Caco-2 (cell line): ENCODE measurements at places on chromosomes 7 and 10. TPM values are rescaled to one million over a fixed set of nuclear protein-coding genes. Genes with fewer than 3 reads are reported as not detected.
A peak's percentile ranks its signal among the peaks of the same experiment; 100 is the strongest.

Gene ZNF25
- total RNA-seq: 1.5 and 1.7 TPM in 2 replicates

DNA sequence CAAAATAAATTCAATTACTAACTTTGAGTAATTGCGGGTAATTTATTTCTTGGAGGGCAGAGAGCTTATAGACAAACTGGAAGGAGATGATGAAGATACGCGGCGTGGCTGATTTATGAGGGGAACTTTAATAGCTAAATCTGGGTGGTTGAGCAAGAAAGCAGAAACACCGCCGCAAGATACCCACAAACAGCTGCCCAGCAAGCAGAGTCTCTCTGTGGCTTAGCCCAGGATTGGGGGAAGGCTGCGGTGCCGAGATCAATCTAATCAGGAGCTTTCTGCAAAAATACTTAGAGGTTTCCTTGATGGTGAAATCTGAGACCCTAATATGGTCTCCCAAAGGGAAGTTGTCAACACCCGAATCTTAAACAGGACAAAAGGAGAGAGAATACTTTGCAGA is 94.9 kb upstream of the MGMT start:
- H3K4me1 ChIP-seq: no peaks in the 10 kb centered on the region
- no peaks in the 10 kb centered on the region for H3K36me3 ChIP-seq
- H3K4me3 ChIP-seq: no peak overlapping the region
- no peak overlapping the region for H3K27ac ChIP-seq

DNA sequence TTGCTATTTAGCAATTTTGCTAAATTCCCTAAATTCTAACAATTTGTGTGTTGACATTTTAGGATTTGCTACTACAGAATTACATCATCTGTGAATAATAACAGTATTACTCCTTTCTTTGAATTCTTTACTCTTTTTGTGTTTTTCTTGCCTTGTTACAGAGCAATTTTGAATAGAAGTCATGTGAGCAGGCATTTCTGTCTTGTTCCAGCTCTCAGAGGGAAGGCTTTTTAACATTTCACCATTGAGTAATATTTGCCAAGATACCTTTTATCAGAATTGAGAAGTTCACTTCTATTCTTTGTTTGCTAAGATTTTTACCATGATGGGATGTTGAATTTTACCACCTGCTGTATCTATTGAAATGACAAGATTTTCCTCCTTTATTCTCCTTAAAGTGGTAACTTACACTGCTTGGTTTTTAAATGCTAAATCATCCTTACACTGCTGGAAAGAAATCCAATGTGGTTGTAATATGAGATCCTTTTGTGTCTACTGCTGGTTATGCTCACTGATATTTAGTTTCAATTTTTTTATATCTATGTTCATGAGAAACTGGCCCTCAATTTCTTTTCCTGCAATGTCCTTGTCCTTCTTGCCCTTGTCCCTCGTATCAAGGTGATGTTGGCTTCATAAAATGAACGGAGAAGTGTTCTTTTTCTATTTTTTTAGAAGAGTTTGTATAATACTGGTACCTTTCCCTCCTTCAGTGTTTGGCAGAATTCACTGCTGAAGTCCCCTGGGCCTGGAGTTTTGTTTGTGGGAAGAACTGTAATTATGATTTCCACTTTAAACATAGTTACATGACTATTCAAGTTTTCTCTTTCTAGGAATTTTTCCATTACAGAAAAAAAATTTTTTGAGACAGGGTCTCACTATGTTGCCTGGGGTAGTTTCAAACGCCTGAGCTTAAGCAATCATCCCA is 50.3 kb upstream of the ATP6V0A4 start:
- H3K36me3 ChIP-seq: no peaks in the 10 kb centered on the region; the same call in 1 of the 2 replicates
- H3K4me3 ChIP-seq: no peak overlapping the region
- H3K27ac ChIP-seq: no peak overlapping the region
- no peak for DNase-seq

DNA sequence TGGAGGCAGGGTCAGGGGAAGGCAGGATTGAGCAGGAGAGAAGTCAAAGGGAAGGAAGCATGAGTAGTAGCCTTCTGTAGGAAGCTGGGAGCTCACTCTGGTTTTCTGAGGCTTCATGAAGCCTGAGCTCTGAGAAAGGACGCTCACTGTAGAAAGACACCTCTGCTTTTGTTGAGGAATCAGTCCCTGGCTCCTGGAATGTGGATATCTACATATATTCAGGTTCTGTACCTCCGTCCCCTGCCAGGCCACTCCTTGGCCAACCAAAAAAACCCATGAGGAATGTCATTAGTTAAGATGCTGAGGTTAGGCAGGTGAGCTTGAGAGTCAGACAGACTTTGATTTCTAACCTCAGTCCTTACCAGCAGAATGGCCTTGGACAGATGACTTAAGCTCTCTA is 283.5 kb upstream of the HABP2 start:
- DNase-seq: no peak
- H3K36me3 ChIP-seq: no peaks in the 10 kb centered on the region
- no peak overlapping the region for H3K27ac ChIP-seq
- no peaks in the 10 kb centered on the region for H3K27me3 ChIP-seq
- H3K4me3 ChIP-seq: no peak overlapping the region
- H3K4me1 ChIP-seq: no peaks in the 10 kb centered on the region

DNA sequence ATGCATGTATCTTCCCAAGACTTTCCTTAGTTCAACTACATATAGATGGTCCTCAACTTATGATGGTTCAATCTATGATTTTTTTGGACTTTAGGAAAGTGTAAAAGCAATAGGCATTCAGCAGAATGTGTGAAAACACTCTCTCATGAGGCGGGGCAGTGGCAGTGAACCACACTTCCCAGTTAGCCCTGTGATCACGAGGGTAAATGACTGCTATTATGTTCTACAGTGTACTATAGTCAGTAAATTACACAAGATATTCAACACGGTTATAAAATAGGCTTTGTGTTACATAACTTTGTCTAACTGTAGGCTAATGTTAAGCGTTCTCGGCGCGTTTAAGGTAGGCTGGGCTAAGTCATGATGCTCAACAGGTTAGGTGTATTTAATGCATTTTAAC is 169.3 kb downstream of the AMPH start:
- no peak overlapping the region for H3K4me3 ChIP-seq
- H3K4me1 ChIP-seq: no peaks in the 10 kb centered on the region
- no peaks in the 10 kb centered on the region for H3K36me3 ChIP-seq
- no peaks in the 10 kb centered on the region for H3K27me3 ChIP-seq
- DNase-seq: no peak

Gene FAM25G
- not detected in 2 replicates for total RNA-seq

- H3K36me3 ChIP-seq: no peaks in the 10 kb centered on the region
- no peak for DNase-seq
- no peak overlapping the region for H3K27ac ChIP-seq
- no peak overlapping the region for H3K4me3 ChIP-seq
- H3K27me3 ChIP-seq: no peaks in the 10 kb centered on the region
- H3K4me1 ChIP-seq: no peaks in the 10 kb centered on the region
These were observed 909.7 kb upstream of the AUTS2 start for GRCh38 chr7:68688416-68689086.

GRCh38 chr10:114603948-114604347 is 54.1 kb downstream of the ABLIM1 start:
- peak overlapping the region; percentile 39 for H3K27ac ChIP-seq
- H3K27me3 ChIP-seq: no peaks in the 10 kb centered on the region
- no peak overlapping the region for H3K4me3 ChIP-seq

GRCh38 chr7:16106300-16106699 is 315.0 kb downstream of the CRPPA start:
- H3K27ac ChIP-seq: no peak overlapping the region
- no peaks in the 10 kb centered on the region for H3K36me3 ChIP-seq
- H3K4me1 ChIP-seq: no peaks in the 10 kb centered on the region
- no peak for DNase-seq
- no peak overlapping the region for H3K4me3 ChIP-seq

- no peaks in the 10 kb centered on the region for H3K27me3 ChIP-seq
- no peak overlapping the region for H3K27ac ChIP-seq
- 0 out of 2 replicates have a peak, but pooled peaks cover 4% of the 10 kb centered on the region for H3K4me1 ChIP-seq
- no peaks in the 10 kb centered on the region; the same call in 1 of the 2 replicates for H3K36me3 ChIP-seq
- DNase-seq: no peak
These were observed 164.6 kb downstream of the GRK5 start for GRCh38 chr10:119371704-119372663.

DNA sequence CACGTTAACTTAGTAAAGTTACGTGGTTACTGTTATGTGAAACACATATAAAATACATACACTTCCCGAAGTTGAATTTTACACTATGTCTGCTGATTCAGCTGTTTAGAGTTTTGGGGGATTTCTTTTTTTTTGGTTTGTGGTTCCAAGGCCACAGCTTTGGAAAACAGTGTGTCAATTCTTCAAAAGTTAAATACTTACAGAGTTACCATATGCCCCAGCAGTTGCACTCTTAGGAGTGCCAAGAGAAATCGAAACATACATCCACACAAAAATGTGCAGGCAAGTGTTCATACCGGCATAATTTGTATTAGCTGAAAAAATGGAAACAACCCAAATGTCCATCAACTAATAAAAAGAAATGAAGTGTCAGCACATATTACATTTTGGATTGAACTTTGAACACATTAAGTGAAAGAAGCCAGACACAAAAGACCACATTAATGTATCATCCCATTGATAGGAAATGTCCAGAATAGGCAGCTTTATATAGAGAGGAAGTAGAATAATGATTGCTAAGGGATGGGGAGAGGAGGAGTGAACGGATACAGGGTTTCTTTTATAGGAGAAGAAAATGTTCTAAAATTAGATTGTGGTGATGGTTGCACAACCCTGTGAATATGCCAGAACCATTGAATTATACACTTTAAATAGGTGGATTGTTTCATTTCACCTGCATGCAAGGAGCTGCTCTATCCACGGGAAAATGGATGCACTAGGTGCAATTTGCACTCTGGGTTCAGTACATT is 17.6 kb downstream of the APBB1IP start:
- no peak overlapping the region for H3K4me3 ChIP-seq
- DNase-seq: no peak
- peaks cover 16% of the 10 kb centered on the region for H3K4me1 ChIP-seq

DNA sequence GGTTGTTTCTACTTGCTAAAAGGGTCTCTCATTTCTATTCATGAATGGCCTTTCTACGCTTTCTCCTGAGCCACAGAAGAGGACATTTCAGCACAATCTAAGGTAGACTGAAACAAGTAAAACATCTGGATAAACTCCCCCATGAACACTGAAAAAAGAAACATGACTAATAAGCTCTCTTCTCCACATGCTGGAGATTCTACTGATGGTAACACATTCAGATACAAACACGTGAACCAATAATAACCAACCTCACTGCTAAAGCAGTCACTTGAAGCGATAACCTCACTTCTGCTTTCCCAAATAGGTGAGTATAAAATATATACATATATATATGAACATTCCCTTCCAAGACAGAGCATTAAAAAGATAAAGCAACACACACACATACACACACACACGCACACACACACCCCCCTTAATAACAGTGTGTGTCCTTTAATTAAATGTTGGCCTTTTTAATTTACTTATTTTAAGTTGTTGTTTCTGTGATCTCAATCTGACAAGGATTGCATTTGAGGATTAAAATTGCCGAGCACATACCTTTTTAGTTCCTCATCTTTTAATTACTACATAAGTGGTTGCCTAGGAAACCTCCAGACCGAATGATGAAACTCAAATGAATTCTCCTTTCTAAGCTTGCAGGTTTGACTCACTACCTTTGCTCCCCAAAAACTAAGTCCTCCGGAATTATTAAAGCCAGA is 292.4 kb upstream of the KLF14 start:
- no peaks in the 10 kb centered on the region for H3K36me3 ChIP-seq
- no peaks in the 10 kb centered on the region for H3K4me1 ChIP-seq
- DNase-seq: no peak
- H3K27me3 ChIP-seq: no peaks in the 10 kb centered on the region

DNA sequence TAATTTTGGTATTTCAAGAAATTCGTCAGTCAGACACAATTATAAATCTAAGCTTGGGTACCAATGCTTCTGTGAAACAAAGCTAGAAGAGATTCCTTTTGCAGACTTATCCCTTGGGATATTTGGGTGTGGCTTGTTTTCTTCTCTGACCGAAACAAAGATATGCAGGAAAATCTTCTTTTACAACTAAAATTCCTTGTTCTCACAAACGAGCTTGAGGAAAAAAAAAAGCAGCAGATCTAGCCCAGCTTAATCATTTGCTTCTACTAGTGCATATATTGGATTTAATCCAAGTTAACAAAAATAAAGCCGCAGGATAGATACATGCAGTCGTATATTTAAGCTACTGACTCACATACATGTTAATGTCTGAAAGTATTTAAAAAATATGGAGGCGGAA is 104.2 kb downstream of the PRTFDC1 start:
- no peak for DNase-seq
- H3K4me3 ChIP-seq: no peak overlapping the region
- H3K4me1 ChIP-seq: peaks cover 10% of the 10 kb centered on the region
- H3K27me3 ChIP-seq: no peaks in the 10 kb centered on the region
- no peak overlapping the region for H3K27ac ChIP-seq

- no peak overlapping the region for H3K27ac ChIP-seq
- H3K4me3 ChIP-seq: no peak overlapping the region
- peaks cover 10% of the 10 kb centered on the region; the same call in 1 of the 2 replicates for H3K4me1 ChIP-seq
These were observed 52.7 kb downstream of the RBM17 start for GRCh38 chr10:6141296-6142151.

DNA sequence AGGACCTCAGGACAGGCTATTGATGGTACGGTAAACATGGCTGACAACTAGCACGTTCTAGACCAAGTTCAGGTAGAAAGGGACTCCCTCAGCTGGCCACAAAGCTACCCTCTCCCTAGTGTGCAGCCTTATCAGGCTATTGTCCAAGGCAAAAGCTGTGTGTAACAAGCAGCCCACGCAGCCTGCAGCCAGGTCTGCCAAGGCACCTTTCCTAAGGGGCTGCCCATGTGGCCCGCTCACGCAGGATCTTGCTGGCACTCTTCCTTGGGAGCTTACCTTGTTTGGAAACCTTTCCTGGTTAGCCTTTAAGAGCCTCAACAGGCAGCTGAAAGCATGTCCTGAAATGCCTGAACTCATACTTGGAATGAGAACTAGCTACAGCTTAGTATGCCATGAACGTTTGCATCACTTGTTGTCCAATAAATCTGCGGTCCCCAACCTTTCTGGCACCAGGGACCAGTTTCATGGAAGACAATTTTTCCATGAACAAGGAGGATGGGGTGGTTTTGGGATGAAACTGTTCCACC is 51.7 kb downstream of the SYPL1 start:
- H3K27ac ChIP-seq: no peak overlapping the region
- no peaks in the 10 kb centered on the region for H3K27me3 ChIP-seq

- H3K36me3 ChIP-seq: no peaks in the 10 kb centered on the region; the same call in none of the 2 replicates
- H3K4me1 ChIP-seq: no peaks in the 10 kb centered on the region; the same call in 1 of the 2 replicates
These were observed 341 bp downstream of the GOT1 start for GRCh38 chr10:99430116-99430450.

- 0 out of 2 replicates have a peak, but pooled peaks cover 1% of the 10 kb centered on the region for H3K36me3 ChIP-seq
- peaks cover 7% of the 10 kb centered on the region; the same call in 1 of the 2 replicates for H3K4me1 ChIP-seq
- no peak for DNase-seq
- H3K27ac ChIP-seq: no peak overlapping the region
- H3K27me3 ChIP-seq: no peaks in the 10 kb centered on the region
These were observed 92.2 kb downstream of the EGFR start for GRCh38 chr7:55110993-55111361.

Gene C10orf62
- total RNA-seq: not detected in 2 replicates
